ENCODE measurements at places on chromosomes 16 and 17.

DNA sequence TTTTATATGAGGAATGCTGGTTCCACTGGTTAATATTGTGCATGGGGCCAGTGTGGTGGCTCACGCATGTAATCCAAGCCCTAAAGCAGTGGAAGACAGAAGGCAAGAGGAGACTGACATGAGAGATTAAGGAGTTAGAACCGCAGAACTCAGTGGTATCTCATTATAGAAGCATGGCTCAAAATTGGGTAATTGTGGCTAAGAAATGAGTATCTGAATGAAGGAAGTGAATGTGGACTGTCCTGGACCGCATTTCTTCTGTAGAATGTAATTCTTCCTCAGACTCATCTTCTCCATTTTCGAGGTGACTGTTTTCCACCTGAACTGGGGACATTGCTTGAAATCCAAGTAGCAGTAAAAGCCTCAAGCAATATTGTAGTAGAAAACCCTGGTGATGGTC is 42.6 kb upstream of the CDR2 start:
- DNase-seq = no peak

GRCh38 chr16:15961571-15962090 is 12.2 kb downstream of the ABCC1 start:
- no peak for DNase-seq

DNA sequence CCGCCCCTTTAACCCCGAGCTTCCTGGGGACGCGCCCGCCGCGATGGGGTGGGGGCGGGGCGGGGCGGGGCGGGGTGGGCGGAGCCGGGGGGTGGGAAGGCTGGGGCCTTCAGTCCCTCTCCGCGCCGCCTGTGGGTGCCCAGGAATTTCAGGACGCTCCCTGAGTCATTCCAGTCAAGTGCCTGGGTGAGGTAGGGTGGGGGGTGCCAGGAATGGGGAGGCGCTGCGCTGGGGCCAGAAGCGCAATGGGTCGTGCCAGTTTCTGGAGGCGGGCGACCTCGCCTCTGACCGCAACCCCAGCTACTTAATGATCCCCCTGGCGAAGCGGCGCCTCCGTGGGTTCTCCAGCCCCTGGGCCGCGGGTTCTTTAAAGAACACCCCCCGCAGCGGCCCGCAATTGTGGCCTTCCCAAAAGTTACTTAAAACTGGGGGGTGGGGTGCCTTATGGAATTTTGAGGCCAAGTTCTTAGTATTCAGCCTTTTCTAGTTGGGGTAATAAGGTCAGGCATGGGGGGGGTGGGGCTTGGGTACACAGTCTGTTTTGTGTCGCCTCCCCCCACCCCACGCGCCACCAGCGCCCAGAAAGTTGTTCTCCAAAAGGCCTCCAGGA is 826 bp upstream of the GSE1 start:
- peak; percentile 91 for DNase-seq

- DNase-seq = peak; percentile 36
These were observed 47.2 kb downstream of the ARHGAP27 start for GRCh38 chr17:45385331-45385997.

DNA sequence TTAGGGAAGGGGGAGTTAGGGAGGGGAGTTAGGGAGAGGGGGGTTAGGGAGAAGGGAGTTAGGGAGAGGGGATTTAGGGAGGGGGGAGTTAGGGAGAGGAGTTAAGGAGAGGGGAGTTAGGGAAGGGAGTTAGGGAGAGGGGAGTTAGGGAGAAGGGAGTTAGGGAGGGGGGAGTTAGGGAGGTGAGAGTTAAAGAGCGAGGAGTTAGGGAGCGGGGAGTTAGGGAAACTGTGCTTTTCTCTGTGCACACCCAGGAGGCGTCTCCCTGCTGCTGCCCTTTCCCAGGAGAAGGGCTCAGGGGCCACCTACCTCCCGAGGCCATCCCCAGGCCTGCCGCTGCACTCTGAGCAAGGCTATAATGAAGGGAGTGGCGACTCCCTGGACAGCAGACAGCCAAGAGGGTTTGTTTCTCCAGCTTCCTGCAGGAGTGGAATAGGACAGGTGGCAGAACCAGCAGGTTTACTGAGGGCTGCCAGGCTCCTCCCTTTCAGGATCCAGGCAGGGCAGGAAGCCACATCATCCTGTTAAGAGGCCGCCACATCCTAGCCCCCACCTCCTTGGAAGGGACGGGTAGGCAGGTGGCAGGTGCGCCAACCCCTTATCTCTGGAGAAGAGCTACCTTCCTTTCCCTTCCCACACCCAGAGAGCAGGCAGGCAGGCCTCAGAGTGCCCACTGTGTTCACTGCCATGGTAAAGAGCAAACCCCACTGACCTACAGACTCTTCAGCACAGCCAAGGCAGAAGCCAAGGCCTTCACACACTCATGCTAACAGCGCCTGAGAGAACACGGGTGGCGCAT is 4.3 kb downstream of the CANT1 start:
- no peak for DNase-seq

GRCh38 chr17:27669850-27670249 is 38.9 kb downstream of the LGALS9 start:
- no peak for DNase-seq

DNA sequence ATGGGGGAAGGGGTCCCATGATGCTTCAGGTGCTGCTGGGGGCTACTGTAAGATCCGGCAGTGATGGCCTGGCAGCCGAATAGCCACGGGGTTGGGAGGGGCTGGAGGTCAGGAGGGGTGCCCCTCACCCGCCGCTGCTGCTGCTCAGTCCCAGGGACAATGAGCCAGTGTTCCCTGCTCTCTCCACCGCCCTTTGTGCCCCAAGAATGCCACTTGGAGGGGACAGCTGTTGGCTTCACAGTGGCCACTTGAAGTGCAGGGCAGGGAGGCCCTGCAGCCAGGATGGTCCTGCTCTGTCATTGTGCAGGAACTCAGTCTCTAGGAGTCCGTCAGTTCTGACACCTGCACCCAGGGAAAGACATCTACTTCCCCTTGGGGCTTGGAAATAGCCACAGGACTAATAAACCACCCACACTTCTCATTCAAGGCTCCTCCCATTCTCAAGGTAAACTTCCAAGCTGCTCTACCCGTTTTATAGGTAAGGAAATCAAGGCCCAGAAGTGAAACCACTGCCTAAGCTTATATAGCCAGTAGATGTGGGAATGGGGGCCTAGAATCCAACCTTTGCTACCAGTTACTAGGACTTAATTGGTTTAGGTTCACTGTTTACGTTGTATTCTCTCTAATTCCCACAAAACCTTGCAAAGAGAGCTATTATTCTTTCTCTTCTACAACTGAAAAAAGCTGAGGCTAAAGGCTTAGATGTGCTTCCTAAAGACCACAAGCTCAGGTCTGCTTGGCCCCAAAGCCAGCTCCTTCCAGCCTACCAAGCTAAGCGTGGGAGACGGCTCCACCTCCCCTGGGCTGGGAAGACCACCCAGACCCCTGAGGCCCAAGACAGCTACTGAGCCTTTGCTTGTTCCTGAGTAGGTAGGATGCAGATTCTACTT is 6.2 kb upstream of the CPSF4L start:
- no peak for DNase-seq

GRCh38 chr16:47160422-47160821 is 16.7 kb upstream of the NETO2 start:
- DNase-seq = no peak

GRCh38 chr16:20323591-20324117 is 3.7 kb downstream of the GP2 start:
- DNase-seq = no peak

DNA sequence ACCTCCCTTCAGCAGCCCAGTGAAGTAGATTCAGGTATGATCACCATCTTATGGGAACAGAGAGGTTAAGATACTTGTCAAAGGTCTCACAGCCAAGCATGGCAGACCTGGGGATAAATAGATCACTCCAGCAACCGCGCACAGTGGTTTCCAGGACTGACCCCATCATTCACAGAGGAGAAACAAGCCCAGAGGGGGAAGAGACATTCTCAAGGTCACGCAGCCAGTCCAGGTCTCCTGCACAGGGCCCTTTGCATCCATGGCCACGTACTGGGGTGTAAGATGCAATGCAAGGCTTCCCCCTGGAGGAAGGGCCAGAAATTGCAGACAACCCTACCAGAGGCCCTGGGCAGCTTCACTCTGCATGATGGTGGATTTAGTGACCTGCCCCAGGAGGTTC is 19.9 kb downstream of the TLE7 start:
- no peak for DNase-seq

DNA sequence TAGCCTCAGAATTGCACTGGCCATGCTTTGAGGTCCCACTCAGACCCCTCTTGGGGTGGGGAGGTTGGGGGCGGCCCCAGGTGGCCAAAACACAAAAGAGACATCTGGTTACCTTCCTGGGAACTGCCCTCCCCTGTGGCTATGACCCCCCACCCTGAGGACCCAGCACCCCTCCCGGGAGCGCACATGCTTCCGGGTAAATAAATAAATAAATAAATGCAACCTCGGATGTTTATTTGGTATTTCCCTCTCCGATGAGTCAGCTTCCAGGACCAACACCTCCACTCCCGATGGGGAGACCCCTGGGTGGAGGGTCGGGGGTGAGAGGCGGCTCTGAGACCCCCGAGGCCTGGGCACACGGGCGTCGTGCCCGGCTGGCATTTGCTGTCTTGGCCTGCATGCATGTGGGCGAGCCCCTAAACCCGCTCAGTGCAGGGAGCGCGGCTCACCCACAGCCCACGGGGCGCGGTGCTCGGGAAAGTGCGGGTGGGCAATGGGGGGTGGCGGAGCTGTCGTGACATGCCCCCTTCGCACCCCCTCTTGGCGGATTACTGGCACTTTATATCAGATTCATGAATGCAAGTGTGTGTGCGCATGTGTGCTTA is 84.3 kb upstream of the CREBBP start:
- no peak for DNase-seq

GRCh38 chr16:17638134-17638533 is 167.4 kb upstream of the XYLT1 start:
- DNase-seq = no peak

GRCh38 chr17:78170692-78171590 is 2.6 kb downstream of the SYNGR2 start:
- DNase-seq = no peak

DNA sequence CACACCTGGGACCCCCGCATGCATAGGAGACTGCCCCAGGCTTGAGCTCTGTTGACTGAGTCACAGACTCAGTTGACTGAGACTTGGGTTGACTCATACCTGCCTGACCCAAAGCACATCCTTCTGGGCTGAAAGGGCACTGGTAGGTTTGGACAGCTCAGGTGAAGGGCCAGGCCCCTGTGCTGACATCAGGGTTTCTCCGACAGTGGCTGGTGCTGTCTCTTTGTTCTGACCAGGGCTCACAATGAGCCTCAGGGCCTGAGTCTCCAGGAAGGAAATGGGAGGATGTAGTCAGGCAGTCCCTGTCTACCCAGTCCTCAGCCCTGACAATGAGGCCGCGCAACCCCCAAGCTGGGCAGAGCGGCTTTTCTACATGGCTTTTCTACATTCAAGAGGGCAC is 6.5 kb downstream of the SPNS2 start:
- no peak for DNase-seq

DNA sequence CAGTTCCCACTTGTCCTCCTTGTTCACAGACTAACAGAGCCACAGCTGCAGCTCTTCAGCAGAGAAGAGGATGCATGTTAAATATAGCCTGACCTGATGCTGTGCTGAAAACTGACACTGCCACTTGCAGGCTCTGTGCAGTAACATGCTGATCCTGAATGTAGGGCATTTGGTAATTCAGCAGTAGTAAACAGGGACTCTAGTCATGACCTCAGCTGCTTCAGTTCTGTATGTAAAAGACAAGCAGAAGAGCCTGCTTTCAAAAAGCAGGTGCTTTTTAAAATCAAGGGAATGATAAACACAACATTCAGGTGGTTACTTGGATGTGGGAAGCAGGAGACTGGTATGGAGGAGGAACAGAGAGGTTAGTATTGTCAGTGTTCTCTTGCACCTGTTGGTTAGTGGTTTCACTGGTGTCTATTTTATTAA is 33.8 kb downstream of the ESRP2 start:
- DNase-seq = no peak

DNA sequence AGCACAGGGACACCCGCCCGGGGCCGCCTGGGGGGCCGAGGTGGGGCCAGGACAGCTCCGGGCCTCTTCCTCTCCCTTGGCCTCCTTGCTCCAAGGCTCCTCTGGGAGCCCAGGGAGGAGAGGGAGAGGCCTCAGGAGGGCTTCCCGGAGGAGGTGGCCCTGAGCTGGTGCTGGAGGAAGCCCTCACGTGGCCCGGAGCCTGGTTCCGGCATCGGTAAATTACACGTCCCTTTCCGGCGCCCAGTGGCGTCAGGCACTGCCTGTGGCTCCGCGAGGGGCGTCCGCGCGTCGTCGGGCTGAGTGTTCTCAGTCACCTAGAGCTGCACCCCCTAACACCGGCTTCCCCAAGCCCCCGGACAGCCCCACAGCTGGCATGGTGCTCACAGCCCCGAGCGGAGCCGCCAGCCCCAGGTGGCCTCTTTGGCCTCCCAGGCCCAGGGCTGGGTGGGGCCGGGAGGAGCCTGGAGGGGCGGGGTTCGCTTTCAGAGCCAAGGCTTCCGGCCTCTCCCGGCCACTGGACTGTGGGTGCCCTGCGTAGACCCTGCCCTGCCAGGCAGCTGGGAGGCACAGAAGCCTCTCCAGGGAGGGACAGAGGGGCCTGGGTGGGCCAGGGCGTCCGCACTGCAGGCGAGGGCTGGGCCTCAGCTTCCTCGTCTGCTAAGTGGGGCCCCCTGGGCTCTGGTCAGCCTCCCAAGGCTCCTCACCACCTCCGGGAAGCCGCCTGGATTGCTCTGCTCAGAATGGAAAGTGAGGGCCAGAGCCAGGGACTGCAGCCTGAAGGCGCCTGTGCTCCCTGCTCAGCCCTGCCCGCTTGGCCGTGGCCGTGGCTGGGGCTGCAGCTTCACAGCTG is 27.9 kb upstream of the SSTR5 start:
- DNase-seq = no peak

- no peak for DNase-seq
These were observed 21.8 kb downstream of the NUDT7 start for GRCh38 chr16:77744141-77744540.

DNA sequence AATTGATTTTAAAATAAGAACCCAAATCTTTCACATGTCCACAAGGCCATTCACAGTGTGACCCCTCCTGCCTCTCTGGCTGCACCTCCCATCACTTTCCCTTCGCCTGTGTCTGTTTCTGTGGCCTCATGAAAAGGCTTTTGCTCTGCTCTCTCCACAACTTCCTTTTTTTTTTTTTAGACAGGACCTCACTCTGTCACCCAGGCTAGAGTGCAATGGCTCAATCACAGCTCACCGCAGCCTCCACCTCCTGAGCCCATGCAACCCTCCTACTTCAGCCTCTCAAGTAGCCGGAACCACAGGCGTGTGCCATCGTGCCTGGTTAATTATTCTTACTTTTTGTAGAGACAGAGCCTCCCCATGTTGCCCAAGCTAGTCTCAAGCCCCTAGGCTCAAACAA is 197.1 kb downstream of the ABCC12 start:
- no peak for DNase-seq

- DNase-seq = no peak
These were observed 9.0 kb downstream of the CRK start for GRCh38 chr17:1447052-1447451.

- DNase-seq = no peak
These were observed 630 bp downstream of the ESRP2 start for GRCh38 chr16:68235108-68235886.

Data from astrocyte (in vitro differentiated cells and primary cell).